RWPE1 (cell line): ENCODE measurements at places on chromosomes 6 and 20.

DNA sequence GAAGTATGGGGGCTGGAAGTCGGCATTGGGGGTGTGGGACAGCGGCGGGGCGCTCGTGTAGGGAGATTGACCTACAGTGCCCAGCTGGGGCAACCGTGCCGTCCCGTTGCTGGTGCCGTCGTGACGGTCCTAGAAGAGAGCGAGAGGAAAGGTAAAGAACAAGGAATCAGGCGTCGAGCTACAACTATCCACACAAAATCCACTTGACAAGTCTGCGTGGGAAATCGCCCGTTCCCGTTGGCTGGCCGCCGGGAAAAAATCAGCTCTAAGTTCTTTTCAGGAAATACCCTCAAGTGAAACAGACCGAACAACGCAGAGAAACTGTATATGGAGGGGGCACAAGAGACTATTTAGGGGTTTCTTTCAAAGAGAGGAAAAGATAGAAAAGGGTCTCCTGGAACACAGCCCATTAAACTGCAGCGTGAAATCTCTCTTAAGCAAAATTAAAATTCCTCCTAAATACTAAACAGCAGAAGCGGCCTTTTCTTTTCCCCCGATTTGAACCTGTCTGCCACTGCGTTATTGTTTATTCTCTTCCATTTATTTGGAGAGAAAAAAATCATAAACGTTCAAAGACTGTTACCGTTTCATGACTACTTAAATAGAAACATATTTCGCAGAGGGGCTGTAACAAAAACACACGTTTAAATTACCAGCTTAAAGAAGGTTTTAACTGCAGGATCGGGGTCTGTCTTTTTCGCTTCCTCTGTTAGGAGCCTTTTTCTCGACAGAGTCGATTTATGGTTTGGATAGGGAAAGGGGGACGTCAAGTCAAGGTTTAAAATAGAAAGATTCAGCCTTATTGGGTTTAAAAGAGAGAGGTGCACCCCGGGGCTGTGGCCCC is 4.4 kb downstream of the TFAP2A start:
- DNase-seq: no peak

DNA sequence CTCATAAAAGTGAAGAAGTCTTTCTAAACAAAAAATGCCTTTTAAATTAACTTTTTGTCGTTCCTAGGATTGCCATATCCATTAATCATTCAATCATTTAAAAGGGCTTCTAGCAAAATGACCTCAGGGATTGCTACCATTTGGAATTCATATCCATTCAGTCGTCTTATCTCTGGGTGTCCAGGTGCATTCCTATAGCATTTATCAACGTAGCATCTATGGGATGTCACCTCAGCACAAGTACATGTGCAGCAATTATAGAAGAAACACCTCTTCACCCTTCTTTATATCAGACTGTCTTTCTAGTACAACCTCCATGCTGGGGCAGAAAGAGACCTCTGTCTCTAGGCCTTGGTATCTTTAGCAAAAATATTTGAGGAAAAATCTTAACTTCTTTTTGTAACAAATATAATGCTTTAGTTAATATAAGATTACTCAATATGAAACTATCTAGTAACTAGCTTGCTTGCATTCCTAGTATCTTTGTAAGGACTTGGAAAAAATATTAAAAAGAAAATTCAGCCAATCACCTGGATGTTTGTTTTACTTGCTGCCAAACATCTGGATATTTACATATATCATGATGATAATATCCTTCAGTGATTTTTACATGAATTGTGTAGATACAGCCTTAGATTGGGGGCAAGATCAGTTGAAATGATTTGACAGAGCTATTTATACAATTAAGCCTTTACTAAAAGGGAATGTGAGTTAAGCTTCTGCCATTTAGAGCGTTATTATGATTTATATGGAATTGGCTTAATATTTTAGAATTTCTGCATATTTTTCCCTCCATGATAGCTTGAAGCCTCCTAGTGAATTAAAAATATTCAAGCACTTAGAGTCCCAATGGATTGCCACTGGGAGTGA is 356.8 kb downstream of the HDGFL1 start:
- no peak for DNase-seq

GRCh38 chr6:152458648-152459644 is 178.2 kb downstream of the SYNE1 start:
- DNase-seq: no peak

- no peak for DNase-seq
Measured at GRCh38 chr20:49515586-49515985, 33.1 kb upstream of the KCNB1 start.

- no peak for DNase-seq
Measured at GRCh38 chr6:20729086-20729485, 194.8 kb downstream of the CDKAL1 start.

- DNase-seq: peak; percentile 34
Measured at GRCh38 chr6:107712665-107713551, 111.2 kb downstream of the SCML4 start.

DNA sequence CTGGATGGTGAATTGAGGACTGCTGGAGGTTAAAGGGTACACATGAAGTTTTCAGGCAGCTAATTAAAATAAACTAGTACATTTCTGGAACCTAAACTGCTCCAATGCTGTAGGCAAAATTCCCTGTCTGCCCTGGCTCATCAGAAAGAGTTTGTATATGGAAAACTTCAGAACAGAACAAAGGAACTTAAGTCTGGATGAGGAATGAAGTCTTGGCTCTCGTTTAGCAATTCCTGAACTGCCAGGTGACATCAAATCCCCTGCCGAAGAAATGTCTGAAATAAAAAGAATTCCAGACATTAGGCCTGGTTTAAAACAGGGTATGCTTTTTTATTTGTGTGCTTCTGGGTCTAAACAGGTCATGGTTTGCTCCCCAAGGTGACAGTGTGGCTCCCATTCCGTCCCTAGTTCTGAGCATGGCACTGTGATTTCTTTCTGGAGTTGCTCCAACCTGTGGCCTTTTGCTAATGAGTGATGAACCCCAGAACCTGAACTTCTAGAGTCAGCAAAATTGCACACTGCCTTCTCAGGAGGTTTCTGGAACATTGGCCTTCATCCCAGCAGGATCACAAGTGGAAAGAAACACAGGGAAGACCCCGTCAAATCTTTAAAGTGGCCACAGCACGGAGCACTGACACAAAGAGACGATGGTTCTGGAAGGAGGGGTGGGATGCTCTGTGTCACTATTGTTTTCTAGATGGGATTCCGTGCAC is 129.4 kb upstream of the NAA20 start:
- DNase-seq: no peak

GRCh38 chr6:109800771-109801170 is 109.7 kb downstream of the FIG4 start:
- DNase-seq: no peak

GRCh38 chr6:35354361-35355135 is 12.2 kb downstream of the PPARD start:
- no peak for DNase-seq

GRCh38 chr20:63224412-63225081 is 8.6 kb upstream of the YTHDF1 start:
- peak; percentile 63 for DNase-seq

- peak; percentile 68 for DNase-seq
Measured at GRCh38 chr6:41367700-41368099, 32.3 kb downstream of the NCR2 start.

- DNase-seq: no peak
Measured at GRCh38 chr20:409697-410559, 1.8 kb downstream of the RBCK1 start.

DNA sequence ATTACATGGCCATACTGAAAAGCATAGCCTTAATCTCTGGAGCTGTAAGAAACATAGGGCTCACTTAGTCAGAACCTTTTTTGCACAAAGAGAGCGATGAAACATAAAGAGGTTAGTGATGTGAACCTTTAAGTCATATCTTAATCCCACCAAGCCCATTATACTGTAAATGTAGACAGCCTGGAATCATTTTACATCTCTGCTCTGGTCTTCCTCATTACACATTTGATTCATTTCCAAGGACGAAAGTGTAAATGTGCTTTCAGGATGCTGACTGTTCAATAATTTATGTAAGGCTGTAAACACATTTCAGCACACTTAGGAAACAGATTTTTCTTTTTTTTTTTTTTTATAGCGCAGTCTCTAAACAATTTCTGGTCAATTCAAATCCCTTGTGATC is 131.3 kb upstream of the B3GAT2 start:
- no peak for DNase-seq

- no peak for DNase-seq
Measured at GRCh38 chr6:26113570-26113969, 26.3 kb downstream of the HFE start.

DNA sequence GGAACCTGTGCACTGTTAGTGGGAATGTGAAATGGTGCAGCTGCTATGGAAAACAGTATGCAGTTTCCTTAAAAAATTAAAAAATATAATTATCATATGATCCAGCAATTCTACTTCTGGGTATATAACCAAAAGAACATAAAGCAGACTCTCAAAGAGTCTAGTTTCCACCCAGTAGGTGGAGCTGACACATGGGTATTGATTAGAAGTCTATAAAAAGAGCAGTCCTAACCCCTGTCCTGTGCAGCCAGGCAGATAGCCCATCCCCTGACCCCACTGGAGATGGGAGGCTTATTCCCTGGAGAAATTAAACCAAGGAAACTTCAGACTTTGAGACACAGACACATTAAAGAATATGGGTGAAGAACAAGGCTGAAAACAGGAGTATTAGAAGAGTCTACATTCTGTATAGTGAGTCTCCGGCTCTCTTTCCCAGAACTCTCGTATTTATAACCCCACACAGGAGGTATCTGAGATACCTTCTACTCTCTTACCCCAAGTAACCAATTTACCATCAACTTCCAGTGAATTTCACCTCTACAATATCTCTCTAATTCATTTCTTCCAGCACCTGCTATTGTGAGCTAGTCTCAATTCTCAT is 92.3 kb downstream of the SEL1L2 start:
- peak; percentile 22 for DNase-seq

DNA sequence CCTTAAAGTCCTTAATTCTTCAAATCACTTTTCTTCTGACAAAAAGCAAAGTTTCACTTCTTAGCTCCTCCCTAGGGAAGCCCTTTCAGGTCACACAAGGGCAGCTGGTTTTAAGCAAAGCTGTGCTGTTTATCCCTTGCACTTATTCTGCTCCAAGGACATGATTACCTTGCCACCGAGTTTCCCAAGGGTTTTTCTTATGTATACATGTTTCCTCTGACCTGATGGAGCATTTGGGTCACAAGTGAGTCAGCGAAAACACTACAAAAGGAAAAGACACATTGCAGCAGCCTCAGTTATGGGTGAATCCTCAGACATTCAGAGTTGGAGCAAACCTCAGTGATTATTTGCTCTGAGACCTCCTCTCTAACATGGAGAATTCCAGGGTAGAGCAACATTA is 26.6 kb upstream of the ILRUN start:
- no peak for DNase-seq

- no peak for DNase-seq
Measured at GRCh38 chr6:162156146-162156545, 571.4 kb downstream of the PRKN start.

GRCh38 chr6:10412461-10413261 is 2.2 kb downstream of the TFAP2A start:
- DNase-seq: peak; percentile 72

- no peak for DNase-seq
Measured at GRCh38 chr20:32586291-32586690, 1.2 kb upstream of the NOL4L start.

- DNase-seq: no peak
Measured at GRCh38 chr6:6546318-6547109, 42.0 kb upstream of the LY86 start.

DNA sequence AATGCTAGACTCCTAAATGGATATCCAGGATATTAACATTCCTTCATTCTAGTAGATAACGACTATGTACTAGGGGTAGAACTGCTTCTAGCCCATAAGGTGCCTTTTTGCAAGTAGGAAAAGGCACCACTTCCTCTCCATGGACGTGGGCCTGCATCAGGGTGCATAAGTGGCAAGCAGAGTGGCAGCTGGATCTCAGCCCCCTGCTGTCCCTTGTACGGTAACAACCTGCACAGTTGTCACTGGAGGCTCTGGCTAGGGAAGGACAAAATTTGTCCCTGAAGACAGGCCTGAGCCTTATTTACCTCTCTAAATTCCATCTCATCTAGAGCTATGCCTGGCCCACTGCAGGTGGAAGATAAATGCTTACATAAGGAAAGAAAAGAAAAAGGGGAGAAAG is 42.5 kb upstream of the SAYSD1 start:
- no peak for DNase-seq

GRCh38 chr20:51450221-51450712 is 92.3 kb downstream of the NFATC2 start:
- DNase-seq: peak; percentile 34

DNA sequence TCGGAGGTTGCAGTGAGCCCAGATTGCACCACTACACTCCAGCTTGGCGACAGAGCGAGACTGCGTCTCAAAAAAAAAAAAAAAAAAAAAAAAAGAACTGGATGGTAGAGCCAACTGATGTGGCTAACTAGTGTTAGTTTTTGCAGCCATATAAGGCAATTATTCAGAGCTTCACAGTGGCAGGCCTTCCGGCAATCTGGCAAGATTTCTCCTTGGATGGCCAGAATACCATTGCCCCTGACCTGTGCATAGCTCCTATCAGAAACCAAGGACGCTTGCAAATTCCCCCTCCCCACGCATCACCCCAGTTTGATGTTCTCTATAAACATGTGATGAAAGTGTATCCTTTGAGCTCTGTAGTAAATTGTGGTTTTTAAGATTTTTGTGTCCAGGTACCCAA is 127.0 kb downstream of the RNF144B start:
- DNase-seq: no peak

- DNase-seq: no peak
Measured at GRCh38 chr20:57219071-57219677, 47.3 kb downstream of the BMP7 start.

DNA sequence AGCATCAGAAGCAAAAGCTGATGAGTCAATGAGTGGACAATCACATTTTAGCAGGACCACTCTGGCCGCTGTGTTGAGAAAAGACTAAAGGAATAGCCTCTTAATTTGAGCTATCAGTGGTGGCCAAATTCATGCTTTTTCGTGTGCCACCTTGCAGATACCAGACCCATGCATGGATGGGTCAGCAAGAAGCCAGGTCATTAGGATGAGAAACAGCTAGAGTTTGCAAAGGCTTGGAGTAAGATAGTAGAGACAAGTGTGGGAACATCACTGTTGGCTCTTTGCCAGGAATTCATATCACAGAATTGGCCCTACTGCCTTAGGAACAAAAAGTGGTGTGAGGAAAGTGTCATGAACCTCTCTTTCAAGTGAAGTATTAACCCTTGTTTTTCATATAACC is 25.5 kb downstream of the MRAP2 start:
- no peak for DNase-seq

DNA sequence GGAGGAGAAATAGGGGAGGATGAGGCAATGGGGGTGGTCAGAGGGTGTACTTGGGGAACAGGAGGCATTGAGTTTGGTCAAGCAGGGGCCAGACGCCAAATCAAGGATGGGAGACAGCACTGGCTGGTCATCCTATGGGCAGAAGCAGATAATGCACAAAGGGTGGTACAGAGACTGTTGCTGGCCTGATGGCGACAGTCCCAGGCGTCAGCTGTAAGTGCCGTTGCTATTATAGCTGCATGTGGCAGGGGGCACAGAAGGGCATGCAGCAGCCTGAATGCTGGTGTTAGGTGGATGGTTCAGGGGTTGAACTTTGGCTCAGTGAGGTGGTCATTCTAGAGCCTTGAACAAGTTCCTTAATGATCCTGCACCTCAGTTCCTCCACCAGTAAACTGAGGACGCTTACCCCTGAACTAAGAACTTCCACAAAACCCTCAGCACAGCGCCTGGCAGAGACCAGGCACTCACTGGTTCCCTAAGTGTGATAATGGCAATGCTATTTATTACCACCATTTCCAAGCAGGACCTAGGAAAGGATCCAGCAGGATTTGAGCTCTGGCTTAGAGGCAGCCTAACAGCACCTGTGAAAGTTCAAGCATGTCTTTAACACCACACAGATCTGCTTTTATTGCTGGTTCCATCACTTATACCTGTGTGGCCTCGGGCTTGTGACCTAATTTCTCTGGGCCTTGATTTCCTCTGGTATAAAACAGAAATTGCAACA is 162.7 kb downstream of the INSM1 start:
- no peak for DNase-seq
